ENCODE measurements at places on chromosomes 7 and 10. TPM values are rescaled to one million over a fixed set of nuclear protein-coding genes. Genes with fewer than 3 reads are reported as not detected.

Gene TMEM229A
- total RNA-seq = not detected

Gene FXYD4
- not detected for total RNA-seq

Gene LBX1
- not detected for total RNA-seq

Gene HMX3
- total RNA-seq = not detected

Gene GLI3
- 13.4 TPM for total RNA-seq

Gene NODAL
- not detected for total RNA-seq

Gene FEZF1
- total RNA-seq = not detected

Gene HABP2
- total RNA-seq = not detected

Gene CNPY1
- total RNA-seq = not detected

Gene WIPF3
- 0.19 TPM for total RNA-seq

Gene CPSF4
- 29.4 TPM for total RNA-seq

Gene DEPP1
- total RNA-seq = 740 TPM

Gene LIPJ
- not detected for total RNA-seq

Gene UBTD1
- 15.6 TPM for total RNA-seq

Gene KAT6B
- 40.2 TPM for total RNA-seq

Gene MMD2
- not detected for total RNA-seq

Gene NPC1L1
- 0.65 TPM for total RNA-seq

Gene PTF1A
- total RNA-seq = not detected

Gene RPEL1
- not detected for total RNA-seq

Gene CCL24
- not detected for total RNA-seq

DNA sequence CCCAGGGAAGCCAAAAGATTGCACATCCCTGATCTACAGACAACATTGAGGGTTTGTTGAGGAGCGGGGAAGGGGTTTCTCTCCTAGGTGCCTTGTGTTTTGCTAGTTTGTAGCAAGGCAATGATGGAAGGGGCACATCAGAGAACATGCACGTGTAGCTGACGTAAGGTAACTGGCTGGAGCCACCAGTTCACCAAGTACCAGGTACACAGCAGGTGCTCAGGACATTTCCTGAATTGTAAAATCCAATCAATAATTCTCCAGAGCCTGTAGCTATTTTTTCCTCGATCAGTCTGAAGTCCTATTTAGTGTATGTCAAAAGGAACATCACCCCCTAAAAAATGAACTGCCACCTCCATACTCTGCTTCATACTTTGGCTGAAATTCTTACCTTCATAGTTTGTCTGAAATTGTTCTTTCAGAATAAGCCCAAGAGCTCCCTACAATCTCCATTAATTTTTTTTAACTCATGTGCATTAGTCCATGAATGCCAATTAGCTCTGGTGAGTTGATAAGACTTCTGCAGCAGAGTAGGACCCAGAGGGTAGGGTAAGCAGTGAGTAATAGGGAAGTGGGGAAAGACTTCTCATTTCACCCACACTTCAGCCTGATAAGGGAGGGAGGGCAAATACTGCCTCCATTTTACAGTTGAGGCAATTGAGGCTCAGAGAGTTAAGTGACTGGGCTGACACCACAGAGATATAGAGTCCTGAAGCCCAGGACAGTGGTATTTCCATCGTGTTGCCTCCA is 36.0 kb upstream of the SLC26A3 start:
- no peak for DNase-seq

GRCh38 chr10:72980348-72980747 is 25.7 kb upstream of the PLA2G12B start:
- no peak for DNase-seq

DNA sequence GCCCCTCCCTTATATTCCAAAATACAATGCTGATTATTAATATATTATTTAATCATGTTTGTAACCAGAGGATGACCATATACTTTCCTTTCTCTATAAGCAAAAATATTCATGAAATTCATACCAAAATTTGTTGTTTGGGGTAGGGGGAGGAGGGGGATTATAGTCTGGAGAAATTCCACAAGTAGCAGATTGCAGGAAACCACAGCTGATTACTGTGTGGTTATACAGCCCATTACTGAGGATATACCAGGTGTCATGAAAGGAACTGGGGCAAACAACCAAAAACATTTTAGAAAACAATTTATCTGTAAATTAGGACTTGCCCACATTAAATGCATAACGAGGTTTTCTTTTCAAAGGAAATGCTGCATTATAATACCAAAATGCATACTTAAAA is 50.3 kb downstream of the SEMA3C start:
- no peak for DNase-seq

DNA sequence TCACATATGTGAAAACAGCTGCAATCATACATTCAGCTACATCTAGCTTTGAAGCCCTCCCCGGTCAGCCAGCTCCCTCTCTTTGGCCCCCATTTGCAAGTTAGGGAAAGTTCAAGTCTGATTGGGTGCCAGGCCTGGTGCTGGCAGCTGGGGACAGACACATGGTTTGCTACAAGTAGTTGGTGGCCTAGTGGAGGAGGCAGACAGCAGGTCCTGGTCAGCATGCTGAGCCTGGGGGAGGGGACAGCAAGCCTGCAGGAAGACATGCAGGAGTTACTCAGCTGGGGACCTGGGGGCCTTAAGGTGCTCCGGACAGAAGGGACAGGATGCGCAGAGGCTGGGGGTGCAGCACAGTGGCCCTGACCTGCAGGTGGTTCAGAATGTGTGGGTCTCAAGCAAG is 956.9 kb upstream of the ZNF722 start:
- no peak for DNase-seq

DNA sequence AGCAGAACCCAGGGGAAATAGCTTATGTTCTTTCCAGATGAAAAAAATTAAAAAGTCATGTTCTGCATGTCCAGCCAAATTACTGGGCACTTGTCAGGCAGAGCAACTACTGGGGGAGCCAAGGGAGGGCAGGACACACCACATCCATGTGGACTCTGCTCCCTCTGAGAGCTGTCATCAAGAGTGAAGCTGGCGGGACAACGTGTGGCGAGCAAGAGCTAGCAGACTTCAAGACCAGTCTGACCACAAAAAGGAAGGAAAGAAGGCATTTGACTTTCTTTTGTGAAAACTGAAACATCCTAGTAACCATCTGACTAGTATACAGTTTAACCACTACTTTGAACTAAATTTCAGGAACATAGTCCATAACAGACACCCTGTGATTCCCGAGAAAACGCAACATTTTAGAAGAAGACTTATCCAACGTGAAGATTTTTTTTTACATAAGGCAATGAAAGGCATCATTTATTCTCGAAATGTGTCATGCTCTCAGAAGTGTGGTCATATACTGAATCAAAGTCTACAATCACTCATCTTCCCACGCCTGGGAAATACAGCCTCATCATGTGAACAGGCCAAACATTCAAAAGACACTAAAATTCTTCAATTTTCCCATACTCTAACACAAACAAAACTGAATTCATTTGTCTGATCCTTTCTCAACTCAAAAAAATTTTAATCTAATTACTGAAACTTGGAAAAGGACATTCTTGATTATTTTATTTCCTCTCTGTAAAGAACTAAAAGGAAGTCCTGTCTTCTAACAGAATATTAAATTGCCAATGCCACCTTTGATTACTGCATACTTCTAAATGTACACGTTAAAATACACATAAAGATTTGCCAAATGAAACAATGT is 15.5 kb downstream of the CYTH3 start:
- no peak for DNase-seq

GRCh38 chr10:71975871-71976725 is 11.9 kb downstream of the CHST3 start:
- DNase-seq = no peak

- DNase-seq = no peak
Observed at GRCh38 chr10:61486738-61487396, 33.7 kb upstream of the TMEM26 start.

DNA sequence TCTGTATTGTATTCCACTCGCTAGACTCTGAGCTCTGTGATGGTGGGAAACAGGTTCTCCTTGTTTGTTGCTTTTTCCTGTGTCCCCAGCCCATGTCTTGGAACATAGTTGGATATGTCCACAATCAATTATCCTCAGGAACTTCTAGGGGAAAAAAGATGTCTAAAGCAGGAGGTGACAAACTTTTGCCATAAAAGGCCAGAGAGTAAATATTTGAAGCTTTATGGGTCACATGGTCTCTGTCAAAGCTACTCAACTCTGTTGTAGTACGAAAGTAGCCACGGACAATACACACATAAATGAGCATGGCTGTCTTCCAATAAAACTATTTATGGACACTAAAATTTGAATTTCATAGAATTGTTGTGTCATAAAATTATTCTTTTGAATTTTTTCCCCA is 220.5 kb downstream of the CHCHD3 start:
- DNase-seq = no peak

- no peak for DNase-seq
Observed at GRCh38 chr7:16106300-16106699, 315.0 kb downstream of the CRPPA start.

DNA sequence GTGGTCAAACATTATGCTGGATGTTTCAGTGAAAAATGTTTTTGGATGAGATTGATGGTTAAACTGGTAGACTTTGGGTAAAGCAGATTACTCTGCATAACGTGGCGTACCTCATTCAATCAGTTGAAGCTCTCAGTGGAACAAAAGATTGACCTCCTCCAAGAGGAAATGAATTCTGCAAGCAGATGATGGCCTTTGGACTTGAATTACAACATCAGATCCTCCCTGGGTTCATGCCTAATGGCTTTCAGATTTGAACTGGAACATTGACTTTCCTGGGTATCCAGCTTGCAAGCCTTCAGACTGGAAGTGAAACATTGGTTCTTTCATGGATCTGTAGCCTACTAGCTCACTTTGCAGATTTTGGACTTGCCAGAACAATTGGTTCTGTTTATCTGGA is 169.3 kb upstream of the MALRD1 start:
- DNase-seq = no peak

GRCh38 chr10:17001961-17002749 is 127.5 kb downstream of the CUBN start:
- no peak for DNase-seq

DNA sequence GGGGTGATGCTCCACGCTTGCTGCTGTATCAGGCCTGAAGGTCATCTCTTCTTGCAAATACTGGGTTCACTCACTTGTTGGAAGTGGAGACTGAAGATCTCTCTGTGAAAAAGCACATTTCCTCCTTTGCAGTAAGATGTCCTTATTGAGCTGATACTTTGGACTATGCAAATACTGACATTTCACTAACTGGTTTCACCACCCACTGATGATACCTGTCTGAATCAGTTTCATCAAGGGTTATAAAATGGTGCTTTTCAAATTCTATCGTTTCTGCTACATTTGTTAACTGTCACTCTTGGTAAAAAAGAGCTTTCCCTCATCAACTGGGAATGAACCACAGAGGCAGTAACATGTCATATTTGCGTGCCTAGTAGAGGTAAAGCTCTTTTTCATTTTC is 35.5 kb downstream of the RAB19 start:
- DNase-seq = no peak

- DNase-seq = no peak
Observed at GRCh38 chr10:121607310-121608055, 9.2 kb upstream of the FGFR2 start.

GRCh38 chr10:73404690-73405089 is 9.2 kb downstream of the ANXA7 start:
- DNase-seq = no peak

- no peak for DNase-seq
Observed at GRCh38 chr7:1845536-1846311, 175.6 kb downstream of the ELFN1 start.

DNA sequence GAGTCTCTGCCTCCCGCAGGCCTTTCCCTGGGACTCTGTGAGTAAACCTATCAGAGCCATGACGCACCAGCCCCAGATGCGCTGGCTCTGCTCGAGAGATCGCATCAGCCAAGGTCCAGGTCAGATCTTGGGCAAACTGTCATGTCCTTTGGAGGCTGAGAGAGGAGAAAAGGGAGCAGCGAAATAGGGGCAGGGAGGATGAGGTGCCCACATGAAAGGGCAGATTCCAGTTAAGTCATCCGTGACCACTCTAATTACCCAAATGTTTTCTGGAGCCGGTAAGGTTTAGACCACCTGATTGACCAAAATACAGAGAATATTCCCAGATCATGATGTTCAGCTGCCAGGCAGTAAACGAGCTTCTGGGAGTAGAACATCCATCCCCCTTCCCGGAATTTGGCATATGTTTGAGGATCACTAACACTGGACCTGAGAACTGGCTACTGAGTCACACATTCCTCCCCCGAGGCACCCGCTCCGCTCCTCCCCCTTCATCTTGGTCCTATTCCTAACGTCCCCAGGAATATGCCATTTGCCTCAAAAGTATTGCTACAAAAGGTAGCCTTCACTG is 88.0 kb downstream of the FGFR2 start:
- DNase-seq = no peak

DNA sequence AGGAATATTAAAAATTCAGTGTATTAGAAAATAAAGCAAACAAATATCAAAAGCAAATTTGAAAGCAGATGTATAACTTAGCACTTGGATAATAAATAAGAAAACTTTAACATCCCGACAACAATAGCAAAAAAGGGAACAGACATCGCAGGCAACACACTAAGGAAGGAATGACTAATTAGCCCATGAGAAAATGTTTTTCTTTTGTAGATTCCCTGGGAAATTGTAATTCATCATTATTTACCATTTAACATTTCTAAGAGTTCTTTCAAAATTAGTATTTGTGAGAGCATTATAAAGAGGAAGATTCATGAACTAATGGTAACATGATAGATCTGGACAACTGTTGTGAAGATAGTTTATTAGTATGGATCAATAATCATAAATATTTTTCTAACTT is 106.0 kb upstream of the STK17A start:
- no peak for DNase-seq

GRCh38 chr7:52752891-52753290 is 282.5 kb upstream of the POM121L12 start:
- no peak for DNase-seq

DNA sequence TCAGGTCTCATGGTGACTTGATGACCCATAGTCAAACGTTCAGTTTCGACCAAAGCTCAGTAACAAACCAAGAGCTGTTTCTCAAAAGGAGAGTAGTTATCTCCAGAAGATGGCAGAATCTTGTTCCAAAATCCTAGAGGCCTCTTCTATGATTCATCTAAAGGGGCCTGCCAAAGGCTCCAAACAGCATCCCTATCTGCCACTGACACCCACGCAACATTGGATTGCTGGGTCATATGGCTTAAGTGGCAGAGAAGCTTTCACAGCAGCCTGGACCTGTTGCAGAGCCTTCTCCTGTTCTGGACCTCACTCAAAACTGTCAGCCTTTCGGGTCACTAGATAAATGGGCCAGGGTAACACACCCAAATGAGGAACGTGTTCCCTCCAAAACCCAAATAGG is 54.0 kb upstream of the LRRC18 start:
- DNase-seq = no peak

Measured in omental fat pad (tissue), 4 donors.